Activated CD4-positive, alpha-beta T cell treated with anti-CD3 and anti-CD28 coated beads for 24 hours (primary cell): ENCODE measurements at places on chromosomes 1 and 21.

DNA sequence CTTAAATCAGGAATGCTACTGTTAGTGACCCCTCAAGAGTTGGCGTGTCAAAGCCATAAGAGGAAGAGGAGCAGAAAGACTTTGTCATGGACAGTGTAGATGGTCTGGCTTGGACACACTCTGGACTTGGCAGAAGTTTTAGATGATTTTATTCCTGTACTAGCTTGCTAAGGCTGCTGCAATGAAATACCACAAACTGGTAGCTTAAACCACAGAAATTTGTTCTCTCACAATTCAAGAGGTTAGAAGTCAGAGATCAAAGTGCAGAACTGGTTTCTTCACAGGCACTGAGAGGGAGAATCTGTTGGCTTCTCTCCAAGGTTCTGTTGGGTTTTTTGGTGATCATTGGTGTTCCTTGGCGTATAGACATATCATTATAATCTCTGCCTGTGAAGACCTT is 869.8 kb upstream of the B3GALT2 start:
- no peak for DNase-seq

- DNase-seq, result no peak
Measured at GRCh38 chr21:16378525-16378924, 648.7 kb downstream of the USP25 start.

GRCh38 chr1:245225322-245226202 is 70.8 kb downstream of the KIF26B start:
- DNase-seq, result no peak

DNA sequence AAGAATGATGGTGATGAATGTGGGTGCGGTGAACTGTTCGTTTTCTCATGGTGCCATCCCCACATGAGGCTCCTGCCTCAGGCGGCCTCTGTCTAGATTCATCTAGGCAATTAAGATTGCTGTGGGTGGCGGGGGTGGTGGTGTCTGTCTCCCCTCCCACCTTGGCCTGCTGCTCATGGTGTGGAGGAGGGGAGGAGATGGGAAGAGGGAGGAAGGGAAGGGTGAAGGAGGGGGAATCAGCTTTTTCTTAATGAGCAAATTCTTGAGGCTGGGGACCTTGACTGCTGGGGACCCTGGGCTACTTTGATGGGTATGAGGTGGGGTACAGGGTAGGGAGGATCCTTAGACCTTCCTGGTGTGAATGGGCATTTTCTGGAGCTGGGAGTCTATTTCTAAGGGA is 55.8 kb downstream of the H3-3A start:
- no peak for DNase-seq

DNA sequence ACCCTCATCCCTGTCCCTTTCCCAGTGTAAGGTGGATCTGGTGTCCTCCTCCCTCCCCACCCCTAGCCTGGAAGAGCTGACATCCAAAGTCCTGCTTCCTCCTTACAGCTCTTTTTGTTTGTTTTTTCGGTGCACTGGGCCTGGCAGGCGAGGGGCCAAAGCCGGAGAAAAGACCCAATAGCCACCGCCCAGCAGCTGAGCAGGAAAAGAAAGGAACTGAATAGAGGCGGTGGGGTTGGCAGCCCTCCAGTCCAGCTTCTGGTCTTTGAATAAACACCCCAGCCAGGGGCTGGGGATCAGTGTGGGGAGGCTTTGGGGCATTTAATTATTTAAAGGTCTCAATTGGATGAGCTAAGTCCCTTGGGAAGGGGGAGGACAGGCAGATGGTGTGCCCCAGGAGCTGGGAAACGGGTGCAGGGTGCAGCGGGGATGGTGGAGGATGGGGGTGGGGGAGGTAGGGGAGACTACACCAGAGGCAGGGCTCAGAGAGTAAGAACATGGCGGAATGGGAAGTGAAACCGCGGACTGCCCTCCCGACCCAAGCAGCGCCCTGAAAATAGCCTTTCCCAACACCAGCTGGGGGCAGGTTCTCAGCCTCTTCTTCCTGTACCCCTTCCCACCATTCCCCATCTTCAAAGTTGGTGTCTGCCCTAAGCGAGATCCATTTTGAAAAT is 20.2 kb downstream of the BTG2 start:
- no peak for DNase-seq

DNA sequence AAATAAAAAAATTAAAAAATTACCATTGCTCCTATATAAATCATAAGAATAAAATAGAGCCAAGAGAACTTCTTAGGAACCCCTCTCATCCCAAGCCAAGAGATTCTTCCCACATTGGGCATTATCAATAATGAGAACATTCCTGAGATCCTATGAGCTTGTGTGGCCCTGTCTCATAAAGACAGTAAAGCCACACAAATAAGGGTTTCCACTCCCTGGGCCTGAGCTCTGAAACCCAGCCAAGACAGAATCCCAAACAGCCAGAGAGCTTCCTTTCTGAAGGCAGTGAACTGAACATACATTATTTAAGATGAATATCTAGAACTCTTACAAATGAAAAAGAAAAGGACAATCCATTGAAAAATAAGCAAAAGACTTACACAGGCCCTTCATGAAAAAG is 68.3 kb downstream of the SLC45A1 start:
- DNase-seq, result no peak

DNA sequence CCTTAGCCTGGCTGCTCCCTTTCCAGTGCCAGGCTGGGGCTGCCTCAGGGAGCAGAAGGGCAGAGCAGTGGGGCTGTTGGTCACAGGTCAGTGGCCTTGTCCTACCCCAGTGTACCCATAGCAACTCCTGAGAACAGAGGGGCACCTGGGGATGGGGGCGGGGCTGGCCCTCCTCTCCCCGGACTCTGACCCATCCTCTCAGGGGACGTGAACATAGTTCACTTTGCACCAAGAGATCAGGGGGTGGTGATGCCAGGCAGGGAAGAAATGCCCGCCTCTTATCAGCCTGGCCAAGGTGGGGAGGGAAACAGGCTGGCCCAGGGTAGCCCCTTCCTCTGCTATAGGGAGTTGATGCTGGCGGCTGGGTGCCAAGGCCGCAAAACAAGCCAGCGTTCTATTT is 4.9 kb downstream of the ETNK2 start:
- no peak for DNase-seq

GRCh38 chr1:234701737-234702341 is 91.9 kb upstream of the IRF2BP2 start:
- no peak for DNase-seq

- DNase-seq, result no peak
Measured at GRCh38 chr1:91026777-91027176, 4.9 kb upstream of the ZNF644 start.

DNA sequence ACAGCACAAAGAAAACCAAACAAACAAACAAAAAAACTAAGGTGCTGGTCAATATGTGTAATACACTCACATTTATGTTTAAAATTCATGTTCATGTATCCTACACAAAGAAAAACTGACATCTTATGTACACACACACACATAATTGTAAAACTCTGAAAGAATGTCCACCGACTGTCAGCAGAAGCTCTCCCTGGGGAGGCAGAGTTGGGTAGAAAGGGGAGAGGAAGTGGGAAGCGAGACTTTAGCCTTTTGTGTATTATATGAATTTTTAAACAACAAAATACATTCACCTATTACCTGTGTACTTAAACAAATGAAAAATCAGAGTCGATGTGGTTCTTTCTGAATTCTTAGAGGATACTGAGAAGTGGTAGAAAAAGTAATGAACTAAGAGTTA is 88.3 kb downstream of the ABCA4 start:
- no peak for DNase-seq

GRCh38 chr1:212487286-212487685 is 54.6 kb downstream of the NENF start:
- DNase-seq, result no peak

GRCh38 chr1:201208236-201208635 is 17.6 kb downstream of the IGFN1 start:
- no peak for DNase-seq

- DNase-seq, result no peak
Measured at GRCh38 chr1:55316502-55316901, 101.3 kb upstream of the USP24 start.

DNA sequence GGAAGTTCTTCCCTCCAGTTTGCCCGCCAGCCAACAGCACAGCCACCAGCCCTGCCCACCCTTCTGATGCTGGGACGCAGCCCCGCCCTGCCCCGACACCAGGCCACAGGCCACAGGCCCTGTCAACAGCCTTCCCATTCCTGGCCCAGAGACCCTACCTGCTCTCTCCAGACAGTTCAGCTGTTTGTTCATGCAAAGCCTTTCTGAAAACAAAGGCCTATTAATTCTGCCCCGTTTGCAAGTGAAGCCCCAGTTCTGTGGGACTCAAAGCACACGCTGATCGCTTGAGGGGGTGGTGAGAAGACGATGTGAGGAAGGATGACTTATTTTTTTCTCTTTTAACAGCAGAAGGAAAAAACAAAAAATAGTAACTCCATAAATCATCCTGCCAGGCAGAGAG is 55.4 kb upstream of the KIF26B start:
- DNase-seq, result no peak

GRCh38 chr1:207397525-207397926 is 56.6 kb upstream of the CR2 start:
- no peak for DNase-seq

- DNase-seq, result no peak
Measured at GRCh38 chr1:20350421-20350820, 59.7 kb downstream of the VWA5B1 start.
